NCI-H1694 treated with DMSO at 0.1 percent for 48 hours (cell line): ENCODE measurements at places on chromosomes 11 and 22.

DNA sequence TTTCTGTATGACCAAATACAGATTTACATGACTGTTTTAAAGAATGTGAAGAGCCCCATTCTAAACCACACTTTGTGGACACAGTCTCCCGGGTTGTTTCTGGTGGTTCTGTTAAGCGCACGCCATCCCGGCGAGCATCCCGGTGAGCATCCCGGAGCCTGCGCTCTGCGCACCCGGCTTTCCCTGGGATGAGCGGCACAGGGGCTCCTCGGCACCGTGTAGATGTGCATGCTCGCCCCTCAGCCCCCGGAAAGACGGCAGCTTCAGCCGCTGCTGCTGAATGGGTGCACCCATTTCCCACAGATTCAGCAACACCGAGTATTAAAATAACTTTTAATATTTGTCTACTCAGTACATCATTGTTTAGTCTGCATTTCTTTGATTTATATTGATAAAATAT, 36.0 kb downstream of the GLB1L2 start:
- no peak for DNase-seq

DNA sequence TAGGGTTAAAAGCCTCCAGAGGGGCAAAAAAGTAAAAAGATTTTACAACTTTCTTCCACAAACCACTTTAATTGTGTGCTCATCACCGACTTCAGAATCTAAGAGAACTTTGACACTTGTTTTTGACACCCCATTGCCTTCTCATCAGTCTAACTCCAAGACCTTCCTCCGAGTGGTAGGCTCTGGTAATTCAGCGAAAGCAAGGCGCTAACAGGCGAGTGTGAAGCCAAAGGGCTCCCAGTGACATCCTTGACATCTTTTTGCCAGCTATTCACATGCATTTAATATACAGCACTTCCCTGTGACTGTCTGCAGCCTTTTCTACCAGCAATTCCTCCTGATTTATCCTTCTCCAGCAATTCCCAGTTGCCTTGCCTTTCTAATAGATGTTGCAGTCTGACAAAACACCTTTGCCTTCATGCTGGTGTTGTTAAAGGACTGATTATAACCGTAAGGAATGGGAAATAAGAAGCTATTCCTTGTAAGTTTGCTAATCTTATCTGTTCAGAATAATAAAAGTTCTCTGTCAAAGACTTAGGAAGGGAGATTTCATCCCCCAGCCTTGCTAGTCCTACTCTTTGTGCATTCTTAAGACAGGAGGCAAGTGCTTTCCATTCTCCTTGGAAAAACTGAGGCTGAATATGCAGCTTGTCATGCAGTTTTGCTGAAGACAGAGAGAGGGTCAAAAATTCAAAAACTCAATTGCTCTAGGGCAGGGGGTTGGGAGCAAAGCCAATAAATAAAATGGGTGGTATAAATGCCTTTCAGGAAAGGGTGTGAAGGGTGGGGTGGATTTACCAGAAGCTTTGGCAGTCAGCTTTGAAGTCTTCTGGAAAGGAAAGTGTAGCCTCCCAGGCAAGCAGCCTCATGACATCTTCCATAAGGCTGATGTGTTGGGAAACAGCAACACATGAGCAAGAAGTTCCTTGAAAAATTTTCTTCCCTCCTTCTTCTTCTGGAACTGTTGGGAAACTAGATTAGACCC, 39.1 kb downstream of the SNX19 start:
- DNase-seq = no peak

DNA sequence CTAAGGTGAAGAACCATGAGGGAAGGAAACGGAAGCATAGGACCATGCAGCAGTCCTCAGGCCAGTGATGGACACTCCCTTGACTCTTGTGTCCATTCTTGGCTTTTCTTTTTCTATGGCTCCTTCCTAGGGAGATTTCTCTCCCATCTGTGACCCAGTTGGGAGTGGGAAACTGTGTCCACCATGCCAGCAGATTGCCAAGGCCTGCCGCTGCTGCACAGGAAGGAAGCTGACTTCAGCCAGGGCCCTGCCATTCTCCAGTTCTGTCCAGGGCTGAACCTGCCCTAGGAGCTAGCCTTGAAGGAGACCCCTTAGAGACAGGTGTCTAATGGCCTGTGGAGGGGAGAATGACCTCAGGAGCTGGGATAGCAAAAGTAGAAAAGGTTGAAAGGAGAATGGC, 17.4 kb downstream of the SSH3 start:
- no peak for DNase-seq

GRCh38 chr11:94652735-94653284, 85.6 kb downstream of the PIWIL4 start:
- DNase-seq = no peak

GRCh38 chr11:130518164-130518680, 69.8 kb downstream of the ADAMTS15 start:
- DNase-seq = no peak

GRCh38 chr11:123374622-123374968, 55.5 kb upstream of the GRAMD1B start:
- no peak for DNase-seq

DNA sequence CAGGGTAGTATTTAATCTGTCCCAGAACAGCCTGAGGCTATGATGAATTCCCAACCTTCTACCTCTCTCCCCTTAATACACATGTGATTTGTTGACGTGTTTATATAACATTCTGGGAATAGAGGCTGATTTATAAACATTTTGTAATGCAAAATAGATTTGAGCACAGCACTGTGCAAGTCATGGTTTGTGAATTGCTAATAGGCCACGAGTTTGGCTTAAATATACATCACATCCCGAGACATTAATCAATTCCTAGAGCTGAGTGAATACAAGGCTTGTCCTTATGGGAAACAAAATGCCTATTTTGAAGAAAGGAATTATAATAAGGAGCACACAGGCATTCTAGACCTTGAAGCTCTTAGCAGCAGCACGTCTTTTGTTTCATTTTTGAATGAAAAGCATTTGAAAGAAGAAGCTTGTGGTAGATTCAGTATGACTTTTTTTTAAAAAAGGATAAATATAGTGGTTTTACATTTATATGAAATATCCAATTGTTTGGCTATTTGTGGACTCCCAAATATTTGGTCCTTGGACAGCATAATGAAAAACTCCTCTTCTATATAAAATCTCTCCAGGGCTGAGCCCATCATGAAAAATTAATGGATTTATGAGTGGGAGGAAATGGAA, 116.4 kb downstream of the SLC17A6 start:
- no peak for DNase-seq

GRCh38 chr11:94032066-94032465, 10.9 kb downstream of the HEPHL1 start:
- no peak for DNase-seq

DNA sequence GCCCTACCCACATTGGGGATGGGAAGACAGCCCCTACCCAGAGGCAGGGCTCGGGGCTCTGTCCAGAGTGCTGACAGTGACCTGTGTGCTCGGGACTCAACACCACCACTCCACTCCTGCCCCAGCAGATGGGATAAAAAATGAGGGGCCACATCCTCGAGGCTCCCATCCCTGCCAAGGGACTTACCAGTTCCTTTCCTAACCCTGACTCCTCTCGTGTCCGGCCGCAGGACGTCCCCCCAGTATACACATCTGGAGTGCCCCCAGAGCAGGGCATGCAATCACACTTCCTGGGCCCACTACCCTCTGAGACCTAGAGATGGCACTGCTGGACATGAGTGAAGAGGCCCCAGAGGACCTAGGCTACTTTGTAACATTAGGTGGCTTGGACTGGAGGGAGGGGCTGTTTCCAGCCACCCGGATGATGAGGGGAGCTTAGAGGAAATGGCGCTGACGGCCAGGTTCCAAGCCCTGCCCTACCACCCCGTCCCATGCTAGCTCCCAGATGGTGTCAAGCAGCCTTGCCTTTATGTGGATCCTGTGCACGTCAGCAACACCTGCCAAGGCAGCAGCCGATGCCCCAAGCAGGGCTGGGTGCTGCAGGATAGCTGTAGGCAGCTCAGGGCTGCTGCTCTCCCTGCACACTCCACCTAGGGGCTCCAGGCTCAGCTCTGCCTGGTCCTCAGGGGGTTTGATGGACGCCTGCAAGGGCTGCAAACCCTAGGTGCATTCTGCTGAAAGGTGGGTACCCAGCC, 86.6 kb downstream of the DGCR2 start:
- DNase-seq = peak; percentile 67

DNA sequence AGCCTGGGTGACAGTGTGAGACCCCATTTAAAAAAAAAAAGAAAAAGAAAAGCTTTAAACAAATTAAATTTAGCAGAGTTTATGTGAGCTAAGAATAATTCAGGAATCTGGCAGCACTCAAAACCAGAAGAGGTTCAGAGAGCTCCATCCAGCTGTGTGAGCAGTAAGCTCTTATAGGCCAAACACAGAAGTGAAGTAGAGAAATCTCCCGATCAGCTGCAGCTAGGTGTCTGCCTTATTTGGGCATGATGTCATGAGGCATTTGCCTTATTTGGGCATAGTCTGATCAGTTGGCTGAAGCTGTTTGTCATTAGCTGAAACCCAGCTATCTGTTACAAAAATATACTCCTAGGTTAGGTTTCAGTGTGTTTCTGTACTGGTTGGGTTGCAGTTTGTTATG, 8.2 kb downstream of the MS4A15 start:
- DNase-seq = no peak

DNA sequence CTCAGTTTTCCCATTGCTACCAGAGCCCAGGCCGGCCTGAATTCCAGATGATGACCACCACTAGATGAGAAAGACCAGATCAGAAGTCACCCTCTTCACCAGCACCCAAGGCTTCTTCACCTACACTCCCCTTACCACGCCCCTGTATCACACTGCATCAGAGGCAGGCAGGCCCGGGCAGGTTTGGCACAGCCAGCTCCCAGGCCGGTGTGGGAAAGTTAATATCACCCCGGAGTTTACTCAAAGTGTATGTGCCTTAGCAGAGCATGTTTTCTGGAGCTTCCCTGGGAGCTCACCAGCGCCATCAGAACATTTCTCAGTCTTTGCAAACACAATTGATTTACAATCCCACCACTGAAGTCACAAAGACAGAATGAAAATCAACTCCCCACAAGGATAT, 47.5 kb upstream of the POU2AF1 start:
- peak; percentile 35 for DNase-seq

GRCh38 chr11:76241243-76242000, 35.1 kb upstream of the WNT11 start:
- DNase-seq = no peak

- DNase-seq = no peak
Measured at GRCh38 chr11:109870297-109870696, 222.9 kb upstream of the ZC3H12C start.

DNA sequence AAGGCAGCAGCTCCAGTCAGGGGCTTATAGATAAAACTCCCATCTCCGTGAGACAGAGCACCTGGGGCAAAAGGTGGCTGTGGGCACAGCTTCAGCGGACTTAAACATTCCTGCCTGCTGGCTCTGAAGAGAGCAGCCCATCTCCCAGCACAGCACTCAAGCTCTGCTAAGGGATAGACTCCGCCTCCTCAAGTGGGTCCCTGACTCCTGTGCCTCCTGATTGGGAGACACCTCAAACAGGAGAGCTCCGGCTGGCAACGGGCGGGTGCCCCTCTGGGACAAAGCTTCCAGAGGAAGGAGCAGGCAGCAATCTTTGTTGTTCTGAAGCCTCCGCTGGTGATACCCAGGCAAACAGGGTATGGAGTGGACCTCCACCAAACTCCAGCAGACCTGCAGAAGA, 279.4 kb downstream of the LARGE1 start:
- no peak for DNase-seq

- DNase-seq = no peak
Measured at GRCh38 chr11:106463154-106463553, 385.7 kb downstream of the AASDHPPT start.
